ENCODE measurements at places on chromosomes 13 and 19.

- DNase-seq = no peak
Observed at GRCh38 chr19:45668342-45668871, 386 bp downstream of the GIPR start.

- DNase-seq = no peak
Observed at GRCh38 chr13:31882794-31883193, 143.5 kb downstream of the RXFP2 start.

DNA sequence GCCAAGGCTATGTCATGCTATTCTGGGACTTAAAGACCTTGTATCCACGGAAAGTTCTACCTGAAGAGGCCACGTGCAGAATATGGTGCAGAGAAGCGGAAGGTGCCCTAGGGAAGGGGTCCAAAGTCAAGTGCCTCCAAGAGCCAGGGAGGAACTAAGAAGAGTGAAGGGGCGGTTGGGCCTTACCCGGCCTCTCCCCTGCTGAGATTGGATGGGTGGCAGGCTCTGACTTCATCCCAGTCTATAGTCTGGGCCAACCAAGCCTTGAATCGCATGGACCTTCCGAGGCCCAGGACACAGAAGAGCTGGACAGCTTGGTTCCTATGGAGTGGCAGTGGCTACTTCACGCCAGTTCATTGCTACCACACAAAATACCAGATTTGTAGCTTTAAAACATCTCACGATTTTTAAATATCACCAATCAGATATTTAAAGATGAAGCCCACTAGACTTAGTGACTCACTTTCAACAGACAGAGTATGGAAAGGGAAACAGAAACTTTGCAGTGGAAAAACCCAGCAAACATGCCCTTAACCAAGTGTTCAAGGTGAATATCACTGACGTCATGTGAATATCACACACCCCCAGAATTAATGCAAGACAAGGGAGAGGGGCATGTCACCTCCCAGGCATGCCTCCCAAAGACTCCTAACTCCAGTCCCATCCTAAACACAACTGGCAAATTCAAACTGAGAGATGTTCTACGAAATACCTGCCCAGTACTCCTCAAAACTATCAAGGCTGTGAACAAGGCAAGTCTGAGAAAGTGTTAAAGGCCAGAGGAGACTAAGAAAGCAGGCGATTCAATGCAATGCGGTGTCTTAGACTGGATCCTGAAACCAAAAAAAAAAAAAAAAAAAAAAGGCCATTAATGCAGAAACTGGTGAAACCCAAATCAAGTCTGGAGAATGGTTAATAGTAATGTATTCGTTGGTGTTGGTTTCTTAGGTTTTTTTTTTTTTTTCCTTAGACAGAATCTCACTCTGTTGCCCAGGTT, 10.2 kb downstream of the C19orf12 start:
- DNase-seq = no peak

GRCh38 chr13:112898621-112899280, 70.3 kb upstream of the MCF2L start:
- DNase-seq = no peak

DNA sequence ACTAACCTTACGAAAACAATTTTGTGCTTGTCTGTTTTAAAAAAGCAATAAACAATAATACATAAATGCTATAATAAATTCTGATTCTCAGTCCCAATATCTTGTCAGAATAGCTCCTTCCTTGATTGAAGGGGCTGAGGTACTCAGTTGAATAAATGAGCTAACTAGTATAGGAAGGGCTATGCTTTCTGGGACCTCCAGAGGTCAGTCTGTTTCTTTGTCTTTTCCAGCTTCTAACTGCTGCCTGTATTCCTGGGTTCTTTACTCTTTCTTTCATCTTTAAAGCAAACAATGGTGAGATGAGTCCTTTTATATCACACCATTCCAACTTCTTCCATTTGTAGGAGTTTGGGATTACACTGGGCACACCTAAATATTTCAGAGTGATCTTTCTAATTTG, 1297.0 kb upstream of the ATXN8OS start:
- DNase-seq = no peak

- DNase-seq = no peak
Observed at GRCh38 chr19:35476149-35476548, 14.1 kb downstream of the KRTDAP start.

DNA sequence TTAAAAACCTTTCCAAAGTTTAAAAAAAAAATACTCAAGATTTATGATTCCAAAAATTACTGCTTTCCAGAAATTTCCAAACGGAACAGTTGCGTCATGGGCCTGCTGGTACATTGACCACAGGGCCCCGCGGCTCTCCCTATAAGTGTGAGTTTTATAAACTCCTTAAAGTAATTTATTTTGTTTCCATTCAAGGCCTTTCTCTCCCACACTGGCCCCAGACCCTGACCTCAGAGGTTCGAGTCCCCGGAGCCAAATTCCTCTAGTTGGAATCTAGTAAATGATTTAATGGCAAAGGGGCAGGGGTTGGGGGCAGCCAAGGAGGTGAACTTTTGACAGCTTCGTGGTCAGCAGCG, 97.5 kb downstream of the INSR start:
- no peak for DNase-seq

DNA sequence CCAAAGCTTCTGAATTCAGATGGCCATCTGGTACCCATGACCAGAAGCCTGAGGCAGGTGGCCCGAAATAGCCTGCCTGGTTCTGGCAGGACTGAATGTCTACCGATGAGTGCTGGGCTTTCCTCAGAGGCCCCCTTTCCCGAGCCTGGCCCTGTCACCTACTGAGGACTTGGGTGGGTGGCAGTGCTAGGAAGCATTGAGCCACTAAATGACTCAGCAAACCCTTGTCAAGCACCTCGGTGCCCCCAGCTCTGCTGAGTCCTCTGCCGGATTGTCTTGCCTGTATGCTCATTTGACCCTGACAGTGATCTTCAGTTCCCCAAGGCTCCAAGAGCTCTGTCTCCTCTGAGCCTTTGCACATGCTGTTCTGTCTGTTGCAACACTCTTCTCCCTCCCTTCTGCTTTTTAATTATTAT, 17.9 kb downstream of the PPP1R37 start:
- no peak for DNase-seq

GRCh38 chr13:28357247-28357825, 137.6 kb downstream of the FLT1 start:
- DNase-seq = no peak

- no peak for DNase-seq
Observed at GRCh38 chr13:60139272-60139671, 24.5 kb downstream of the DIAPH3 start.

GRCh38 chr19:16330368-16330801, 5.8 kb downstream of the KLF2 start:
- peak; percentile 85 for DNase-seq

DNA sequence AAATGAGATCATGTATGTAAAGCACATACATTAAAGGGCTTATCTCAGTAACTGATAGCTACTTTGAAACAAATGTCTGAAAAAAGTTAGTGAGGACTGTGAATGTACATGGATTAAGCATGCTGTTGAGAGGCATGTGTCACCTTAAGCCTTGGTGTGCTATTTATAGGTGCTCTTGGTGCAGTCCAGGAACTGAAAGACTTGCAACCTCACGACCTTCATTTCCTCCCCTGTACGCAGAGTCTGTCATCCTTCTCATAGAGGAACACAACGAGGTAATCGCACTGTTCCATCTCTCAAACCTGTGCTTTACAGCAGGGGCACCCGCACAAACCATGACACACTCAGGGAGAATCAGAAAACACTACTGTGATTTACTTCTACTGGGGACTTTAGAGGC, 65.6 kb downstream of the UFM1 start:
- DNase-seq = no peak

GRCh38 chr13:106415442-106415841, 120.0 kb downstream of the EFNB2 start:
- DNase-seq = no peak

GRCh38 chr19:50431343-50432220, 1.1 kb upstream of the MYBPC2 start:
- DNase-seq = peak; percentile 72

- DNase-seq = no peak
Observed at GRCh38 chr19:47363758-47364531, 14.8 kb downstream of the DHX34 start.

DNA sequence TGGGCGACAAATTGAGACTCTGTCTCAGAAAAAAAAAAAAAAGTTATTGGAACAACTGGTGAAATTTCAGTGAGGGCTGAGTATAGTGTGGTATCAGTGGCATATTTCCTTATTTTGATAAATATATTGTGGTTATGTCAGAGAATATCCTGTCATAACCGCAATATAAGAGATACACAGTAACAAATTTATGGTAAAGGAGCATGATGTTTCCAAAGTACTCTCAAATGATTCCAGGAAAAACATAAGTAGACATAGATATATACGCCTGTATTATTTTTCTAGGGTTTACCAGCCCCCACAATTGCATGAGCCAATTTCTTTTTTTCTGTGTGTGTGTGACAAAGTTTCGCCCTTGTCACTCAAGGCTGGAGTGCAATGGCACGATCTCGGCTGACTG, 5.7 kb upstream of the C5AR1 start:
- no peak for DNase-seq

GRCh38 chr19:12657966-12658365, 8.6 kb downstream of the MAN2B1 start:
- DNase-seq = no peak

GRCh38 chr19:16191216-16191908, 6.2 kb downstream of the FAM32A start:
- no peak for DNase-seq

GRCh38 chr13:26502826-26503225, 54.7 kb upstream of the WASF3 start:
- peak; percentile 10 for DNase-seq

DNA sequence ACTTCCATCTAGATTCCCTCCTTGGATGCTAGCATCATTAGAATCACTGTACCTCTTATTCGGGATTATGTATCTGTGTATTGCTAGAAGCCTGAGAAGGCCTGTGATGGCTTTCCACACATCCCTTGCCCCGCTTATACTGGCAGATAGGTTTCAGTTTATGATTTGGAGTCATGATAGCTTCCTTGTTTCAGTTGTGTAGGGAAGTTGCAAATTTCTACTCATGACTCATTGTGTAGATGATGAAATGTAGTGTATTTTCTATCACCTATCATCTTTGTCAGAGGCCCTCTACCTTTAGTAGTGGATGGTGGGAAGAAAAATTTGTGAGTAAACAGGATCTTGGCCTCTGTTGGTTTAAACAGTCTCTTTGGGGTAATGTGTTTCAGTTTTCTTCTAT, 165.2 kb downstream of the GGACT start:
- no peak for DNase-seq

DNA sequence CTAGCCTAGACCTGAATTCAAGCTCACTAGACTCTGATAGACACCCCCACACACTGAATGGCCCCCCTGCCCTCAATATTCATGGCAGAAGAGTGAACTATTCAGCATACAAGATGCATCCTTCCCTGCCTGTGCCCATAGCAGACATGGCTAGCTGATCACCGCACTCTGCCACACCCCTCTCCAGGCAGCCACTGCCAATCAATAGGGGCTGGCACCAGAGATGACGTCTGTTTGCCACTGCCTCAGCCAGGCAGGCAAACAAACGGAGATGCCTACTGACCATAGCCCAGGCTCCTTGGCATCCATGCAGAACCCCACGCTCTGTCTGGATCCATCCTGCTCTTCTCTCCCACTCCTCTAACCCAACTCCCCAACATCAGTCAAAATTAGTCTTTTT, 13.8 kb upstream of the NPAS1 start:
- DNase-seq = no peak

DNA sequence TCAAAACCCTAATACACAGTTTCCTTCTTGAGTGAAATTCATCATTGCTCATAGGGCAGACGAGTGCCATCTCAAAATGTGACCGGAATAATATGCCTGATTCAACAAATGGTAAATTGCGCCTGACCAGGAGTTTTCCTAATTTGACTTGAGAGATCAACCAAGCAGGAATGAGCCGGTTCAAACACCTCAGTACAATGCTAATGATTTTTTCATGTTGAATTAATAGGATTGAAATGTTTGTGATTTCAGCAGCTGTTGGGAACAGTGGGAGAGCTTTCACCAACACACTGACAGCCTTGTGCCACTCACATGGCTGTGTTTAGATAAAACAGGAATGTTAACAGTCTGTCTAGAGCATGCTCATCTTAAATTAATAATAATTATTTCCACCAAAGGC, 484.8 kb downstream of the PCDH9 start:
- no peak for DNase-seq

- DNase-seq = no peak
Observed at GRCh38 chr13:103164251-103164650, 98.0 kb upstream of the SLC10A2 start.

DNA sequence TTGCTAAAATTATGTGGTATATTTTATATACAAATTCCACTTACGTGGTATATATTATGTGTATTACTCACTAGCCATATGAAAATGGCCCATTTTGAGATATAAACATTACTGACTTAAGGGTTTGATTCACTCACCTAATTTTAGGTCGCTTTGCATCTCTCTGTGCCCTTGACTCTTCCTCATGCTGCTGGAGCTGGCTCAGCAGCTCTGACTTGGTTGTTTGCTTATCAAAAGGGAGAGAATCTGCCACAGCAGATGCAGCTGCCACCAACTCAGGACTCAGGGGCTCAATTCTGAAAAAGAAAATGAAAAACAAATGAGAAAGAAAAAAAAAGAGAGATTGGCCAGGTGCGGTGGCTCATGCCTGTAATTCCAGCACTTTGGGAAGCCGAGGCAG, 12.2 kb downstream of the MRPS31 start:
- DNase-seq = no peak

Measured in activated CD4-positive, alpha-beta T cell treated with anti-CD3 and anti-CD28 coated beads for 24 hours (primary cell).